Dermis blood vessel endothelial cell (primary cell): ENCODE measurements at places on chromosomes 3 and 15.

DNA sequence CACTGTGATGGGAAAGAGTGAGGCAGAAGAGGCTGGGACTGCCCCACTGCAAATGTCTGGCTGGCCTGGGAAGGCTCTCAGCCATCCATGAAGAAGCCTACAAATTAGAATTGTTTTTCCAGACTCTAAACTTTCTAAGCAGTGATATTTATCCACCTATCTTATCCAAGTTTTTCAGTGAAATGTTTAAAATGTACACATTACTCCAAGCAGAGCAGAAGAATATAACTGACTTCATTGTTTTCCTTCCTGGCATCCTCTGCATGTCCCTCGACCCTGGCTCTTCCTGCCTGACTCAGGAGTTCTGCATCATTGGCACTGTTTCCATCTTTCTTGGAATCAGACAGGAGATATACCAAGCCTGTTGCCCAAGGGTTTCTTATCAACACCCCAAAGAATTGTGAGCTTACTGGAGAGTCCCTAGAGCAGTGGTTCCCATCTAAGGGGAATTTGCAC lies 401.5 kb upstream of the PROK2 start:
- DNase-seq, result peak; percentile 67

DNA sequence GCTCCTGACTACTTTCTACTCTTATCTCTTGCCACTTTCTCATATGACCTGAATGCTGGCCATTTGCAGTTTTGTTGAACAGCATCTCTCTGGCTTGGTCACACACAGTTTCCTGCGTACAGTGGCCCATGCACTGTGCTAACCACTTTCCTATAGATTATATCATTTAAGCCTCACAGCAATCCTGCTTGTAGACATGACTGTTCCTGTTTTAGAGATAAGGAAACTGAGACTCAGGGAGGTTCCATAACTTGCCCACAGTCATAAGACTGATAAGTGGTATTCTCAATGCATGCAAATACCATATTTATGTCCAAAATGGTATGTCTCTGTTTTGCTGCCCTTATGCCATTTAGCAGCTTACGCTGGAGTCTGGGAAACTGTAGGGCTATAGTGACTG lies 229.5 kb downstream of the NR1D2 start:
- DNase-seq, result no peak

DNA sequence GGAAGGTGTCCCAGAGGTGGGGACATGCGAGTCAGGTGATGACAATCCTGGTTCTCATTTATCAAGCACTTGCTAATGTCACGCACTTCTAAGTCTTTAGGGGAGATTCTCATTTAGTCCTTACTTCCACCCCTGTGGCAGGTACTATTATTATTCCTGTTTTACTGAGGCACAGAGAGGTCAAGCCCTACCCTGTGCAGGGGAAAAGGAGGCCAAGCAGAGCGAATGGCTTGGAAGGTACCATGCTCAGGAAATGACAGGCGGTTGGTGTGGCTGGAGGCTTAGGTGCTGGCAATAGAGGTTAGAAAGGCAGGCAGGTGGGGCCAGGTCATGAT lies 268.9 kb downstream of the UACA start:
- DNase-seq, result no peak

DNA sequence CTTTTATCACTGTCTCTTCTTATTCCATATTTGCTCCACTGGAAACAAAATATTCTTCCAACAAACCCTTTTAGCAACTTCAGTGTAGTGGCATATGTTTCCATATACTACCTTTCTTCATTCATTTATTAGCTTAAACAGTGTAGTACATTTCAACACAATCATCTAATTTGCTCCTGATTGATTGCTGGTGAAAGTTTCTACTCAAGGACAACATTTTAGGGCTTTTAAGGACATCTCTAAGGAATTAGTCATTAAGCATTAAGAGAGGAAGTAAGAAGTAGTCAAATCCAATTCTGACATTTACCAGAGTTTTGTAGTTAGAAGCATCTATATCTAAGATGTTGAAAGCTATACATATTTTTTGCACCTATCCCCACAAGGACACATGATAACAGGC lies 55.8 kb downstream of the RSRC1 start:
- no peak for DNase-seq

- DNase-seq, result peak; percentile 9
These were observed 26.6 kb downstream of the CGGBP1 start for GRCh38 chr3:88032245-88032644.

- DNase-seq, result peak; percentile 78
These were observed 201.6 kb upstream of the TMC3 start for GRCh38 chr15:81575436-81576123.

- DNase-seq, result no peak
These were observed 101.3 kb downstream of the LRRK1 start for GRCh38 chr15:101020451-101020850.

DNA sequence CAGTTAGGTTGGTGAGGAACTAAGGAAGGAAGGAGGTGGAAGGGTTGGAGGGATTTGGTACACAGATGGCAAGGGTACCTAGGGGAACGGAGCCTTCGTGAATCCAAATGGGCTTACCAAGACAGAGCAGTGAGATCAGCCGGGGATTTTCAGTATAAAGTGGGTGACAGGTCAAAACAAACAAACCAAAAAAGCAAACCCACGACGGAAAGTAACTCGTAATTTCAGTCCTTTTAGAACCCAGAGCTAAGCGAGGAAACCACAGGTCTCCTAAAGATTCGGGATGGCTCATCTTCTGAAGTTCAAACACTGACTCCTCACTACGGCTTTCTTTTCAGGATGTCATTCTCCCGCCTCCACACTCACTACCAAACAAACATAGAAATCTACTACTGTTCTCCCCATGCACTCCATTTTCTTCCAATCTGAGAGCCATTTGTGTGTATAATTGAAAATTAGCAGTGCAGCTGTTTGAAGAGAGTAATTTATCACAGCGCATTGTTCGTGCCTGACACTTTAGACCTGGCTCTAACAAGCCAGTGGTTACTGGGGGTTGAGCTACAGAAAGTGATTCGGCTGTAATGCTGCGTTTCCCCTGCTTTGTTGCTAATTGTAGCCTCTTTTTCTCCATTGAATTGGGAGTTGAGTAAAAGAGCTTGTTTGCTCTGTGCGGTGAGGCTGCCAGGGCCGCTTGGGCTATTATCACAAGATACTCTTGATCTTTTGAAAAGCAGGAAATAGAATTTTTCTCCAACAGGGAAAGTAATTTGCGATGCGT lies 64.7 kb upstream of the CCDC39 start:
- no peak for DNase-seq

GRCh38 chr3:8627201-8627940 lies 17.2 kb downstream of the SSUH2 start:
- no peak for DNase-seq

DNA sequence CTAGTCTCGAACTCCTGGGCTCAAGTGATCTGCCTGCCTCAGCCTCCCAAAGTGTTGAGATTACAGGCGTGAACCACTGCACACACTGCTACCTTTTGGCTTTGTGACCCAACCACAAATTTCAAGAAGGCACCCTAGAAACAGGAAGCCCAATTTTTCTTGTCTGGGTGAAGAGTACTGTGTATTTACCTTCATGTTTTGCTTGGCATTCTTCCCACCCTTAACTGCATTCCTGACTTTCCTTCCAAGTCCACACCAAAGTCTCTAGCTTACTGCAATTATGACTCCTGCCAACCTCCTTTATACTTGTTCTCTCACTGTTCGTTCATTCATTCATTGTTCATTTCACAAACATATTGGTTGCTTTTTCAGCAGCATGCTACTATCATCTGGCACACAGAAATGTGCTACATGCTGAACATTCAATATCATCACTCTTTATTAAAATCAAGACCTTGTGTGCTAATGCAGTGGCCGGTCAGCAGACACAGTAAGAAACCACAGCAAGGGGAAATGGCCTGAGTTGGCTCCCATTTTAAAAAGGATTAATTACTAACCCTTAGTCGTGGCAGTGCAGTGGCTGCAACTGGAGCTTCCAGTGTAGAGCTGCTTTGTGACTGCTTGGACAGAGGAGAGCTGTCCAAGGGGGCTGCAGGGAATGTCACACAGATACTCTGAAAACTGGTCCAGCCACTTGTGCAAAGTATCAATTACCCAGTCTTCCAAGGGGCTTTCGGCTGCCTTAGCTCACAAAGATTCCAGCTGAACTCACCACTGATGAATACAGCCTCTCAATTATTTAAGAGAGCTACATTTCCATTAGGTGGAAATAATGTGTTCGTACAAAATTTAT lies 94.0 kb downstream of the ETFA start:
- DNase-seq, result peak; percentile 46

- DNase-seq, result no peak
These were observed 16.4 kb downstream of the PRR23E start for GRCh38 chr3:127209155-127209839.

DNA sequence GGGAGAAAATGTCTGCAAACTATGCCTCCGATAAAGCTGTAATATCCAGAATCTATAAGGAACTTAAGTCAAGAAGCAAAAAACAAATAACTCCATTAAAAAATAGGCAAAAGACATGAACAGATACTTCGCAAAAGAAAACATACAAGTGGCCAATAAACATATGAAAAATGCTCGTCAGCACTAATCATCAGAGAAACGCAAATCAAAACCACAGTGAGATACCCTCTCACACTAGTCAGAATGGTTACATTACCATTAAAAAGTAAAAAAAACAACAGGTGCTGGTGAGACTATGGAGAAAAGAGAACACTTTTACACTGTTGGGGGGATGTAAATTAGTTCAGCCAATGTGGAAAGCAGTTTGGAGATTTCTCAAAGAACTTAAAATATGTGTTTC lies 498.5 kb upstream of the GRM7 start:
- DNase-seq, result no peak

- no peak for DNase-seq
These were observed 184.1 kb upstream of the TLE3 start for GRCh38 chr15:70281811-70282307.

GRCh38 chr3:128942161-128942952 lies 51.5 kb downstream of the CFAP92 start:
- DNase-seq, result no peak

- DNase-seq, result peak; percentile 33
These were observed 25.7 kb downstream of the IQGAP1 start for GRCh38 chr15:90413411-90414379.

DNA sequence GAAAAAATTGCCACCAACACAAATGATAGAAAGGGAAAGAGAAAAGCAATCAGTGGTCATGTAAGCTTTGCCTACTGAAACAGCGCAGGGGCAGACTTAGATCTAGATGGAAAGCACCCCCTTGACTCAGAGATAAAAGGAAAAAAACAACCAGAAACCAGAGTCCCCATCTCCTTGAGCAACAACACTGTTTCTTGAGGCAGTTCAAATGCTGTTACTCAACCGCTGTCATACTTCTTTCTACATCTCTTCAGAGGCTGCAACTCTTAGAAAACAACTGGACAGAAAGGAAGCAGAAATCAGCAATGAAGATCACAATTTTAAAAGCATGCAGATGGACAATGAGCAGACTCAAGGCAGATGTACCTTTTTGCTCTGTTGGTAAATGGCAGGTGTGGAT lies 36.5 kb downstream of the FSIP1 start:
- no peak for DNase-seq

- DNase-seq, result no peak
These were observed 101.9 kb upstream of the PLXND1 start for GRCh38 chr3:129708328-129708861.

DNA sequence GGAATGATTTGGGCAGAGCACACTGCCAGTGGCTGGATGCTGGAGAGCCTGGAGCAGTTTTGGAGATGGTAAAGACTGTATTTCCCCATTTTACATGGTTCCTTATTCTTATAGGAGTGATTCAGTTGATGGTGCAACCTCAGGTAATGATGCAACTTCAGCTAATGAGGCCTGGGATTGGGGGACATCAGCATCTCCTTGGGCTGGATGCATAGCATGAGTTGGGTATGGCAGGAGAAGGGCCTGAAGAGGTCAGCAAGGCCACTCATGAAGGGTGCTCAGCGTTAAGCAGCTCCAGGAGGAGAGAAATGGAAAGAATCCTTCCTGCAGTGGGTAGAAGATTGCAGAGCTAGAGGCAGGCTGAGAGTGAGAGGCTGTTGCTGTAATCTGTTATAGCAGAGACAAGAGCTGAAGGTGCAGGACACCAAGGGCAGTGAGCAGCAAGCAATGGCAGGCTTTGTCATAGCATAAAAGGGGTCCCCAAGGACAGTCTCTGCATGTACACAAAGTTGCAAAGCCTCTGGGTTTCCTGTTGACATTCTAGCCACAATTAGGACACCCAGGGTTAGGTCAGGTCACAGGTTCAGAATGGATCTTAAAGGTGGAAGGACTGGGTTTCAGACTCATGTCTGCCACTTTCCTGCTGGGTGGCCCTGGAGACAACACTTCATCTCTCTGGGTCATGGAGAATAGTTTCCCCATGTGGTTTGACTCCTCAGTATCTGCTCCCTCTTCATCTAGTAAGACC lies 29.5 kb upstream of the SNRK start:
- DNase-seq, result no peak

DNA sequence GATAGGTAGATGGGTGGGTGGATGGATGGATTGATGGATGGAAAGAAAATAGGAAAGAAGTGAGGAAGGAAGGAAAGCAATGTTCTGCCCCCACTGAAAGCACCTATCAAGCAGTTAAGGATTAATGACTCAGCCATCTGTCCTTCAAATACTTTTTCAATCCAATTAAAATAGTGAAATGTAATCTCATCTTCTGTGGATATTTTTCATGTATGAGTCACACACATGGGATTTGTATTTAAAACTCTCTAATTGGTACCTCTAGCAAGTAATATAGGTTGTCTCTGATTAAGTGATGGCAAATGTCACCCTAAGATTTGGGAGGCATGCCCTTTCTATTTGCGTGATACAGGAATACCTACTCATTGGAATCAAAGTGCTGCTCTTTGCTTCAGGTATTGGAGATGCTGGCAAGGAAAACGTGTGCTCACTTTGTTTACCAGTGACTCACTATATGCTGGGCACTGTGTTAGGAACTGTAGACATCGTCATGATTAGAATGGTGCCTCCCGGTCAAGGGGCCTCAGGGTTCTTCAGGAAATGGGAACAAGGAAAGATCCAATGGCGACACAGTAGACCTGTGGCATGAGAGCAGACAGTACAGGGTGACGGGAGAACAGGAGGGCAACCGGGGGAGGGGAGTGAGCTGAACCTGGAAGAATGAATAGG lies 230.1 kb downstream of the CLSTN2 start:
- DNase-seq, result no peak

DNA sequence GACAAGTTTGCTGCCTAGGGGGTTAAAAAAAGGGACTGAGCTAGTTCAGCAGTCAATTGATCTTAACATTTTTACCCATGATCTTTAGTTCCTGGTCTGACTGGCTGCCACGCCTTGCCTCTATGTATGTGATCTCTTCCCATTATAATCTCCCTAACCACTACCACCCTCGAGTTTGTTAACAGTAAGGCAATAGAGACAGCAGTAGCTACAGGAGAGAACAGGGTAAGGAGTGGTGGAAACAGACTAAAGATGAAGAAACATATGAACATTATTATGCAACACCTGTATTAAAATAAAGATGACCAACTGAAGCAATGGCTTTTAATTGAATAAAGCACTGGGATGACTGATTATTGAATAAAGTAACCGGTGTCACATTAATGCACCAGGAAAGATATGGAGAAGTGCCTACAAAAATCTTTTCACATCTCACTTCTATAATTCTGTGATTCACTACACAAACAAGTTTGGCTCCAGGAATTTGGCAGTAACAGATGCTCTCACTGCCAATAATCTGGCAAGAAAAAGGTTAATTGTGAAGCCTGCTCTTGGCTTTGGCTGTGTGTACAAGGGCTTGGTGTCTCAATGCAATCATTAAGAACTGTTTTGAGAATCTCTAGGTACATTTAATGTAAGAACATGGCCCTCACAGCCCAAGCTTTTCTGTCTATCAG lies 95.7 kb downstream of the HHLA2 start:
- no peak for DNase-seq

- DNase-seq, result no peak
These were observed 7.7 kb downstream of the STARD5 start for GRCh38 chr15:81316267-81316666.
